Heart left ventricle (tissue), 16 donors: ENCODE measurements at places on chromosomes 3 and 15.

GRCh38 chr3:15450438-15451215 is 23.2 kb downstream of the EAF1 start:
- no peak for DNase-seq

DNA sequence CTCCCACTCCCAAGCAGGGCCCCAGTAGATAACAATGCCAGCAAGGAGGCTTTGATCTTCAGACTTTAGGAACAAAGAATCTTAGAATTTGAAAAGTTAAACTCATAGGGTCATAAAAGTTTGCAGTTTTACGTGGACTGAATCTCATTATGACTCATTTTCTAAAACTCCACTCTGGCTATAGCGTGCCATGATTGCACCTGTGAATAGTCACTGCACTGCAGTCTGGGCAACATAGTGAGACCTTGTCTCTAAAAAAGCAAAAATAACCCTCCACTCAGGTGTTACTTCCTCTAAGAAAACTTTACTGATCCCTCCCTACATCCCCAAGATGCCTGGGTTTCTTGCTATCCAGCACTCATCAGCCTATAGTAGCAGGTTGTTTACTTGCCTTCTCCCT is 104.5 kb downstream of the IL20RB start:
- no peak for DNase-seq

- DNase-seq: no peak
Measured at GRCh38 chr3:108133048-108133369, 42.2 kb upstream of the CD47 start.

DNA sequence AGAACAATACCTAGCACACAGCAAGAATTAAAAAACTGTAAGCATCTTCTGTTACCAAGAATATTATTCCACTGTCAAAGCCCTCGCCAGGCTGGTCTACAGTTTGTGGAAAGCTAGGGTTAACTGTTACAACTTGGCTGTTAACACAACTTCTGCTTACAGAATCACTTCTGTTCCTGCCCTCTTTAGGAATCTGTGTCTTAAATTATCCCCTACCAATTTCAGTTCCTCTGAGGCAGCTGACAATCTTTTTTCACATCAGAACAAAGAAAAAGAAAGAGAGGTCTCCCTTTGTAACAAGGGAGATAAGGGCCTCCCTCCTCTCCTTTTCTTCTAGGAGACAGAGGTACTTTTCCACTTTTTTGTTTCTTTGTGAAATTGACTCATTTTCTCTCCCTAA is 188.9 kb downstream of the FMN1 start:
- no peak for DNase-seq

GRCh38 chr3:8011902-8012301 is 489.7 kb upstream of the LMCD1 start:
- no peak for DNase-seq

DNA sequence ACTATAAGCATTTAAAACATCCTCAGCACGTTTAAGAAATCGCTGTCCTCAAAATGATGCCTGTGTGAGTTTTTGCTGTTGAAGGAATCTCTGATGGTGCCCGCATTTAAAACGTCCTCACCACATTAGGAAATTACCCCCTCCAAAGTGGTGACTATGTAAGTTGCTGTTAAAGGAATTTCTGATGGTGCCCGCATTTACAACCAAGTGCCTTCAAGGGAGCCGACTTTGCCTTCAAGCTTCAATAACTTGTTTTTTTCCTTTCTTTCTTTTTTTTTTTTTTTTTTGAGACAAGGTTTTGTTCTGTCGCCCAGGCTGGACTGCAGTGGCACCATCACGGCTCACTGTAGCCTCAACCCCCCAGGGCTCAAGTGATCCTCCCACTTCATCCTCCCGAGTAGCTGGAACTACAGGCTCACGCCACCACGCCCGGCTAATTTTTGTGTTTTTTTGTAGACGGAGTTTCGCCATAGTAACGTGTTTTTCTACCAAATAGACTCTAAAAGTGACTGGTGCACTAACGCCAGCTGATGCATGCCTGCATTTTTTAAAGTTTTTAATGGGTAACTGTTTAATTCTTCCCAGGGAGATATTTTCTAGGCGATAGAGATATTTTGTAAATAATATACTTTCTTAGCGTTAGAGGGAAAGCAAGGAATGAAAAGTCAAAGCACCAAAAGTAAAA is 19.0 kb upstream of the TSEN2 start:
- DNase-seq: no peak

DNA sequence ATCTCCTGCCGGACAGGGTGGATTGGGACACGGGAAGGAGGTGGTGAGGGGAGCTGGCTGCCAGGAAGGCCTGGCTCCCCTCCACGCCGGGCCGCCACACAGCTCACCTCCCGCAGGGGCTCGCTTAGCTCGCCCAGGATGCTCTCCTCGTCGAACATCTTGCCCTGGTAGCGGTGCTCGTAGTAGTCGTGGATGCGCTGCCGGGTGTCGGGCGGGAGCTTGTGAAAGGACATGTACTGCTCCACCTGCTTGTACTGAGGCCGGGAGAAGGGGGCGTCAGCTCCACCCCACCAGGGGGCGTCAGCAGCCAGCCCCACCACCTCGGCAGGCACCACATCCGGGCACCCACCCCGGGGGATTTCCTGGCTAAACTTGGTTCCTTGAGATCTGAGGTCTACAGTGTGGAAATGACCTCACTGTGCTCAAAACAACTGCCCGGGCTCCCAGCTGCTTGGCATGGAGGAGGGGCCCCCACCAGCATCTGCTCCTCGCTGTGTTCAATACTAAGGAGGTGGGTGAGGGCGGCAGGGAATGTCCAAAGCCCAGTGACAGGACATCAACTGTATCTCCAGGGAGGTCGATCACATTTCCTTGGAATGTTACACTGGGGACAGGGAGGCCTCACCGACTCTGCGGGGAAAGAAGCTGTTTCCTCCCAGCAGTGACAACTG is 43.4 kb downstream of the HCN4 start:
- DNase-seq: no peak

GRCh38 chr3:34323517-34323916 is 525.1 kb downstream of the PDCD6IP start:
- DNase-seq: no peak

DNA sequence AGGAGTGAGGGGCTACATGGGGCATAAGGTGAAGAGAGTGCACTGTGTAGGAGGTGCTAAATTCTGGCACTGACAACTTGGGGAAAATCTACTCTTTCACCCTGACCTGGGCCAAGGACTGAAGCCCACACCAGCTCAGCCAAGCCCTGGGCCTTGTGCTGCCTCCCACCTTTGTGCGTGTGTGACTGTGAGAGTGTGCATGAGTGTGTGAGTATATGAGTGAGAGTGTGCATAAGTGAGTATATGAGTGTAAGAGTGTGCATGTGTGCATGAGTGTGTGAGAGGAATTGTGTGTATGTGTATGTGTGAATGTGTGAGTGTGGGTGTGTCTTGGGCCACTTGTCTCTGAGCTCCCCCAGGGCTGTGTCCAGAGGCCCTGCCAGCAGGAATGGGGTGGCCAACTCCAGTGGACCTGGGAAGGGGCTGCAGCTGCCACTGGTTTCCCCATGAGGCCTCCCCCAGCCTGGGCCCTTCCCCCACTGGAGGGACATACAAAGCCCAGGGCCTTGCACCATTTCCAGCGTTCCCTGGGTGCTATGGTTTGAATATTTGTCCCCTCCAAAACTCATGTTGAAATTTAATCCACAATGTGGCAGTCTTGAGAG is 15.2 kb downstream of the C3orf22 start:
- peak; percentile 3 for DNase-seq

DNA sequence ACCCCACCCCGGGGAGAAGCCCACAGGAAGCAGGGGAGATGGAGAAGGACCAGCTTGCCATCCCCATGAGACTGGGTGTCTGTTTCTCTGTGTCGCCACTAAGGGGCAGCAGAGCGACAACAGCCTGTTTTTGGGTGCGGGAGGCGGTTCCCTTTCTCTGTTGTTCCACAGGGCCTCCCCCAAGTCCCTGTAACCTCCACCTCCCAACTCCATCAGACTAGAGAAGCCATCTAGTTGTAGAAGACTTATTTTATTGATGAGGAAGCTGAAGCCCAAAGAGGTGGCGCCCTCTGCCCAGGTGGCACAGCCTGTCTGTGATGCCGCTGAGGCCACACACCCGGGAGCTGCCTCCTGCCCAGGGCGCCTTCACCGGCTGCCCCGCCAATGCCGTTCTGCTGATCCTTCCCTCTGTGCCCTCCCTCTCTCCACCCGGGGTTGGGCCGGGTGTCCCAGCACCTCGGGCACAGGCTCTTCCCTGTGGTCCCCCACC is 3.9 kb upstream of the CCDC9B start:
- no peak for DNase-seq

DNA sequence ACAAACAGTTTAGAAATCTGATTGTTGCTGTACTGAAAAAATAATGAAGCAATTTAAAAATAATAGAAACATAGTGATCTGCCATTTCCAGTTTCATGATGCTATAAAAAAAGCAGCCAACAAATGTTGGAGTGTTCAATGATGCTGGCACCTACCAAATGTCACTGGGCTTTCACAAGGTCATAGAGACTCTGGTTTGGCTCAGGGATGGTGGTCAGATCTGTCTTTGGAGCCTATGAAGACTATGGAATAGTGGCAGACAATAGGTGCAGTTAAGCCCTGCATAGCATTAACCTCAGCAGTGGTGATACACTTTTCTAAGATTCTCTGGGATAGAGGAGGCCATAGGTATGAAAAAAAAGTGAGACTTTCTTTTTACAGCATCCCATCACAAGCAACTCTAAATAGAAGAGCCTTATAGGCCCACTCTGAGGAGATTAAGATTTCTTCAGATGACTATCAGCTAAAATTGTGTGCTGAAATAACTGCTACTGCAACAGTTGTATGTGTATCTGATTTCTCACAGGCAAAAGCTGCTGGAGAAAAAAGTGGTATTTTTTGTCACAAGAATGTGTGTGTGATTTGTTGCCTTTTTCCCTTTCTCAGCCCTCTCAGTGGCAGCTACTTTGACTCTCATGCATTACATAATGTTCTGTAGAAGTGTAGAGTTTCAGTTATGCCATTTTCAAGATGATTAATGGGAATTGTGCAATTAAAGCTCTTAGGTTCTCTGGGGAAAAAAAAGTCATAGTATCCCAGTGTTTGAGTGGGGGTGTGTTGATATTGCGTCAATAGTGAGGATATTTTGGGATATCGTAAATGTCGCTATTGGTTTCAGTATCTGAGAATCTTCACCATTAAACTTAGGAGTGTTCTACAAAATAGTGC is 137.4 kb downstream of the MBNL1 start:
- DNase-seq: no peak

DNA sequence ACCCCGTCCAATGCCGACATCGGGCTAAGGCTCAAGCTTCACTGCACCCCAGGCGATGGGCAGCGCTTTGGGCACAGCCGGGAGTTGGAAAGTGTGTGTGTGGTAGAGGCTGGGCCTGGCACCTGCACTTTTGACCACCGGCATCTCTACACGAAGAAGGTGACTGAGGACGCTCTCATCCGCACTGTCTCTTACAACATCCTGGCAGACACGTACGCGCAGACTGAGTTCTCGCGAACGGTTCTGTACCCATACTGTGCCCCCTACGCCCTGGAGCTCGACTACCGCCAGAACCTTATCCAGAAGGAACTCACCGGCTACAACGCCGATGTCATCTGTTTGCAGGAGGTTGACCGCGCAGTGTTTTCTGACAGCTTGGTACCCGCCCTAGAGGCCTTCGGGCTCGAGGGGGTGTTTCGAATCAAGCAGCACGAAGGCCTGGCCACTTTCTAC is 1.0 kb downstream of the PDE12 start:
- no peak for DNase-seq

- no peak for DNase-seq
Measured at GRCh38 chr3:29382845-29383244, 102.0 kb downstream of the RBMS3 start.

GRCh38 chr3:61354604-61355003 is 103.4 kb upstream of the FHIT start:
- DNase-seq: no peak
